Sigmoid colon (tissue), 7 donors: ENCODE measurements at places on chromosomes 6 and 20. TPM values are rescaled to one million over a fixed set of nuclear protein-coding genes. Genes with fewer than 3 reads are reported as not detected.
A peak's percentile ranks its signal among the peaks of the same experiment; 100 is the strongest.

The GRM1 gene
- total RNA-seq: not detected

GRCh38 chr6:9292975-9293374, 857.6 kb upstream of the SLC35B3 start:
- no peaks in the 10 kb centered on the region for H3K4me1 ChIP-seq
- no peak overlapping the region for H3K4me3 ChIP-seq
- H3K27me3 ChIP-seq: no peaks in the 10 kb centered on the region
- no peaks in the 10 kb centered on the region for H3K36me3 ChIP-seq
- DNase-seq: no peak
- H3K27ac ChIP-seq: no peak overlapping the region

The HLA-DQA2 gene
- 0.36 TPM for total RNA-seq

DNA sequence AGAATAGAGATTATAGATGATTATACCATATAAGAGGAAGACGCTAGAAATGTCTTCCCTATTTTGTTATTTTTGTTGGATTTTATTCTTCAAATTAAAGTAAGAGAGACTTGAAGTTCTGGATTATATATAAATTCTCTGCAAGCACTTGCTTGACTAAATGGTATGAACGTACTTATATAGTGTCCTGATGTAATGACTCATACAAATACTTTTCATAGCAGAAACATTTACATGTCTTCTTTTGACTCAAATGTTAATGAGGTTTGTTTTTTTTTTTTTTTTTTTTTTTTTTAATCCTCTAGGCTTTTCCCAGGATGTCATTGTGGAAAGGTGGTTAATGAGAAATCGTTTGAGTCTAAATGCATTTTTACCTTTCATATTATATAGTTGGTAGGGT, 55.0 kb downstream of the PDE7B start:
- no peak overlapping the region for H3K27ac ChIP-seq
- H3K27me3 ChIP-seq: no peaks in the 10 kb centered on the region
- peaks cover 12% of the 10 kb centered on the region for H3K4me1 ChIP-seq
- no peak for DNase-seq
- H3K36me3 ChIP-seq: no peaks in the 10 kb centered on the region
- H3K4me3 ChIP-seq: no peak overlapping the region

- no peaks in the 10 kb centered on the region for H3K27me3 ChIP-seq
- H3K27ac ChIP-seq: no peak overlapping the region
- no peaks in the 10 kb centered on the region for H3K4me1 ChIP-seq
- no peak for DNase-seq
- no peaks in the 10 kb centered on the region for H3K36me3 ChIP-seq
These were observed 668.2 kb downstream of the DOK5 start for GRCh38 chr20:55143601-55144000.

DNA sequence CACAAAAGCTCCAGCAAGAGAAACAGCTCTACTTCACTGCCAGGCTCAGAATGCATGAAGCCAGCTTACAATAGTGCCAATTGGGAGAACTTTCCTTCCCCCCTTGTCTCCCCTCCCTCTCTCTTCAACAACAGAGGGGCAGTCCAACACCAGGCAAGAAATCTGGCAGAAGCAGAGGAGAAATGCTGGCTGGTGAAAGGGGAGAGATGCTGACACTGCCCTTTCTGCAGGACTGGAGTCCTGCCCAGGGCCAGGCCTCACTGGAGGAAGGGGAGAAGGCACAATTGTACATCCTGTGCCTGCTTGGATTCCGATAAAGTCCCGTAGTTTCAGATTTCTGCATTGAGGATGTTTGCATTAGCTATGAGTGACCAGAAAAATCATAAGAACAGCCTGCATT, 148.6 kb downstream of the LRRC1 start:
- no peak overlapping the region for H3K27ac ChIP-seq
- H3K36me3 ChIP-seq: no peaks in the 10 kb centered on the region
- no peaks in the 10 kb centered on the region for H3K27me3 ChIP-seq
- no peaks in the 10 kb centered on the region for H3K4me1 ChIP-seq
- no peak for DNase-seq
- no peak overlapping the region for H3K4me3 ChIP-seq

The GATA5 gene
- total RNA-seq: not detected

DNA sequence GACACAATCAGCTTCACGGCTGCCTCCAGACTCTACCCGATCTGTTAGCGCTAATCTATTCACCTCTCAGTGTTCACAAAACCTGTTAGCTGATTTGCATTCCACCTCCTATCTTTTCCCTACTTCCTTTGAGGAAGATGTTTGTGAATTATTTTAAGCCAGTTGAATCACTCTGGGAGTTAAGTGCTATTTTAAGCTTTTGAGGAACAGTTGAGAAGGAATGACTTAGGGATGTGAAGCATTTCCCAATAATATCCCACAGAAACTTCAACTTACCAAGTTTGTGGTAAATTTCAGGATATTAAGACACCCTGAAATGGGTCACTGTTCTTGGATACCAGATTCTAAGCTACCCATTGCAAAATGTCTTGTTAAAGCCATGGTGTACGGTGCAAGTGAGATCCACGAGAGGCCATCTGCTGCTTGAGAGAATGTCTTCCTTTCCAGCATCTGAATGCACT, 145.2 kb upstream of the CITED2 start:
- H3K27me3 ChIP-seq: no peaks in the 10 kb centered on the region
- peaks cover 4% of the 10 kb centered on the region for H3K4me1 ChIP-seq
- no peaks in the 10 kb centered on the region for H3K36me3 ChIP-seq
- no peak overlapping the region for H3K4me3 ChIP-seq
- no peak for DNase-seq

The GLP1R gene
- total RNA-seq: 0.14 TPM

DNA sequence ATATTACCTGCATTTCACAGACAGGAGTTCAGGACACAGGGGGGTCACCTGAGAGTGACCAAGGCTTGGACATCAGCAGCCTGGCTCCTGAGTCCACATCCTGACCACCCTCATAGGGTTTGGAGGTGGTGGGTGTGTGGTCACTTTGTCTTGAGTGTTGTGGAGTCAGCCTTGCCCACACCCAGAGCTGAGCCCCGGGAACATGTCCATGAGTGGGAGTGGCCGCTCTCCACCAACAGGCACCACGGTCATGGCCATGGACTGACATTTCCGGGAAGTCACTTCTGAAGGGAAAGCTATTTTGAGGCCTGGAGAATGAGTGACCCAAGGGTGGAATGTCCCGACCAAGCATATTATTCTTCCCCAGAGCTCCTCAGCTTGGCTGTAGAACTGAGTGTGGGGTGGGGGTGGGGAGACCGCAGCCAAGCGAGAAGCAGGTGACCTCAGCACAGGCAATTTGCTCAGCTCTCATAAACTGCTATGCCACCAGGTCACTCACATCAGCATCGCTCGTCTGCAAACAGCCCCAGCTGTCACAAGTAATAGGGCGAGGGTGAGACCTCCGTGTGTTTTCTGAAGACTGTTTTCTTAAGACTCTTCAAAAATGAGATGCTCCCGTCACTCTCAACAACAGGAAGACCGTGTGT, 348.6 kb upstream of the CDH4 start:
- peaks cover 12% of the 10 kb centered on the region for H3K27me3 ChIP-seq
- H3K4me3 ChIP-seq: no peak overlapping the region
- H3K27ac ChIP-seq: no peak overlapping the region
- H3K36me3 ChIP-seq: no peaks in the 10 kb centered on the region
- DNase-seq: no peak

The TTK gene
- total RNA-seq: 0.54 TPM

DNA sequence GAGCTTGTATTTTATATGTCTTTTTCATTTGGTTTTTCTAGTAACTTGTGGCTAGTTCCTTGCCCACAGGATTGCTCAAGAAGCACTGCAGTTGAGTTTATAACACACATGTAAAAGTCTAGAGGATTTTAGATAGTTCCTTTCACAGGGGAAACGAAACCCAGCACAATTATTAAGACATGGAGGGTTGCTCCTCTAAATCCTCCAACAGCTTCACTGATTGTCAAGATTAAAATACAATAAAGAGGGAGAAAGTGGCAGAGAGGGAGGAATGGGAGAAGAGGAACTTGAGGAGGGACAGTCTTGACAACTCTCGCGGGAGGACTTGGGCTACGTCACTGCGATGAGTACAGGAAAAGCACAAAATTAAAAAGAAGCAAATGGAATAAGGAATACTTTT, 9.7 kb upstream of the TBC1D7 start:
- H3K4me3 ChIP-seq: no peak overlapping the region
- H3K27me3 ChIP-seq: no peaks in the 10 kb centered on the region
- no peaks in the 10 kb centered on the region for H3K36me3 ChIP-seq
- no peak for DNase-seq

The DSN1 gene
- 6.4 TPM for total RNA-seq

DNA sequence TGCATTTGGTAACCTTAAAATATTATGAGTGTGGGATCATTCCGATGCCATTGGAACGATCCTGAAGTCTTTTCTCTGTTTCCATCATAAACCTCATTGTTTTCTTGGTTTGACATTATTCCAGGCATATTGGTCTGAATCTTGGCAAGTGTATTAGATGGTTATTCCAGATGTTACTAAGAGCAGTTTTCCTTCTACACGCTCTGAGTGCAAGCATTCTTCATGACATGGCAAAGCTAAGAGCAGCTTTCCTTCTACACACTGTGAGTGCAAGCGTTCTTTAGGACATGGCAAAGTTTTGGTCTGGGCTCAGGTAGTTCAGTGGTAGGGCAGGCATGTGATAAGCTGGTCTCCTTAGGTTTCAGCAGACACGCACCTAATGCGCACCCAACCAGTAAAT, 53.0 kb downstream of the SMOC2 start:
- no peak overlapping the region for H3K4me3 ChIP-seq
- no peaks in the 10 kb centered on the region for H3K36me3 ChIP-seq
- DNase-seq: no peak

GRCh38 chr20:58330687-58331086, 21.2 kb downstream of the RAB22A start:
- DNase-seq: no peak
- no peaks in the 10 kb centered on the region for H3K36me3 ChIP-seq
- no peak overlapping the region for H3K4me3 ChIP-seq
- H3K27me3 ChIP-seq: no peaks in the 10 kb centered on the region
- H3K4me1 ChIP-seq: peaks cover 19% of the 10 kb centered on the region

- H3K27ac ChIP-seq: no peak overlapping the region
- no peak for DNase-seq
- H3K27me3 ChIP-seq: no peaks in the 10 kb centered on the region
- H3K36me3 ChIP-seq: no peaks in the 10 kb centered on the region
- no peak overlapping the region for H3K4me3 ChIP-seq
- peaks cover 6% of the 10 kb centered on the region for H3K4me1 ChIP-seq
These were observed 112.9 kb upstream of the RPS6KA2 start for GRCh38 chr6:166739976-166740318.

GRCh38 chr6:14066782-14067406, 50.7 kb upstream of the CD83 start:
- no peak for DNase-seq
- no peak overlapping the region for H3K27ac ChIP-seq
- no peaks in the 10 kb centered on the region for H3K27me3 ChIP-seq

DNA sequence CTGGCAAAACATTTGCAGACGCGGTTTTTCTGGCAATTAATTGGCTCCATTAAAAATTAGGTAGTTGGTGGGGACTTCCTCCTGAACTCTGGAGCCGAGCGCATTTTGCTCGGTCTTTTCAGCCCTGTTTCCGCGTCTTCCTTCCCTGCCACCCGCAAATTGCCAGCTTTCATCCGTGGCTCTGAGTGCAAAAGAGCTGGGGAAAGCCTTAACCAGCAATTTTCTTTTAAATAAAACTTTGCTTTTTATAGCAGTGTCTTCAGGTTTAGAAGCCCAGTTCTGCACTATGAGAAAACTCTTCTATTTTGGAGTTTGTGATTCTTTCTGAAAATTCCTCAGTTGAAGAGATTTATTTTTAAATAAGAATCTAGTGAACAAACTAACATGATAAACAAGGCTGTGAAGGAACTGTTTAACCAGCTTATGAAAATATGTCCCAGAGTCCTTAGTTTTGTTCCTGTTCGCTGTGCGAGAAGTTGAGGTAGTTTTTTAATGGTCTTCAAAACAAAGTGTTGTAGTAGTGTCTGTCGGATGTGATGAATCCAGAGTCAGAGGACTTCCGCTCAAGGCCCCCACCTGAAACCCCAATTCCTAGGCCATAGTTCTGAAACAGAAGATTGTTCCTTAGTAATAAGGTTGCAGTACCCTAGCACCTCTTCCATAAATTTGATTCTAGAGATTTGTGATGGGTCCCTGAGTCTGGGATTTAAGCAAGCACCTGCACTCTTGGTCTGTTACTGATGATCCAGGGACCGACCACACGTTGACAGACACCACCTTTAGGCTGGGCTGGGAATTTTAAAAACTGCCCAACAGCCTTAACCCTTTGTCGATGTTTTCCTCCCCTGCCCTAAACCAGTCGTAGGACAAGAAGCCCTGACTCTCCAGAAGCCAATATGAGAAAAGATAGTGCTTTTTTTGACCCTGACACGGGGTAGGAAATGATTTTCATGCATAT, 950 bp downstream of the KCTD20 start:
- peaks cover 41% of the 10 kb centered on the region for H3K4me1 ChIP-seq
- peak overlapping the region; percentile 97 for H3K27ac ChIP-seq
- peak overlapping the region; percentile 87 for H3K4me3 ChIP-seq
- H3K27me3 ChIP-seq: no peaks in the 10 kb centered on the region
- H3K36me3 ChIP-seq: no peaks in the 10 kb centered on the region

- no peak overlapping the region for H3K4me3 ChIP-seq
- H3K27me3 ChIP-seq: no peaks in the 10 kb centered on the region
- DNase-seq: no peak
- H3K27ac ChIP-seq: no peak overlapping the region
- H3K36me3 ChIP-seq: no peaks in the 10 kb centered on the region
These were observed 8.8 kb upstream of the CEP85L start for GRCh38 chr6:118660218-118660569.

DNA sequence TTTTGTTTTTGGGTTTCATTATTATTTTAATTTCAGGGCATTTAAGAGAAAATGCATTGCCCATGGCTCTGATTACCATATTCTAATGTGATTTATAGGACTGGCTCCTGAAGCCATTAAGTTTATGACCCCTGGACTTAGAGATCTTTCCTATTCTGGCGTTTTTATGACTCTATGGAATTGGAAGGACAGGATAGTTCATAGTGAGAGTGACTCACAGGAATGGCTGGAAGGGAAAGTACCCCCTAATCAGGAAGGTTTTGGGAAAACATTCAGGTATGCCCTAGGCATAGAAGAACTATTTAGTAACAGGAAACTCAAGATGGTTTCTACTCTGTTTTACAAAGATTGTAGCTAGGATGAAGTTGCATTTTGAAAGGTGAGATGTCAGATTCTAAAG, 108.6 kb upstream of the SLC2A12 start:
- H3K27me3 ChIP-seq: no peaks in the 10 kb centered on the region
- no peaks in the 10 kb centered on the region for H3K36me3 ChIP-seq
- no peak for DNase-seq
- H3K4me1 ChIP-seq: no peaks in the 10 kb centered on the region

- H3K27ac ChIP-seq: no peak overlapping the region
- no peak overlapping the region for H3K4me3 ChIP-seq
- H3K36me3 ChIP-seq: no peaks in the 10 kb centered on the region
- no peaks in the 10 kb centered on the region for H3K27me3 ChIP-seq
These were observed 13.1 kb downstream of the RAB23 start for GRCh38 chr6:57209030-57209429.

The BMP6 gene
- total RNA-seq: 1.5 TPM

The SLC22A2 gene
- 0.99 TPM for total RNA-seq

GRCh38 chr6:163296835-163297519, 117.5 kb upstream of the QKI start:
- DNase-seq: no peak
- no peak overlapping the region for H3K4me3 ChIP-seq
- H3K27me3 ChIP-seq: no peaks in the 10 kb centered on the region
- no peaks in the 10 kb centered on the region for H3K36me3 ChIP-seq

GRCh38 chr20:14378326-14378725, 40.9 kb upstream of the FLRT3 start:
- no peaks in the 10 kb centered on the region for H3K36me3 ChIP-seq
- H3K27me3 ChIP-seq: no peaks in the 10 kb centered on the region
- no peak overlapping the region for H3K27ac ChIP-seq
- no peak overlapping the region for H3K4me3 ChIP-seq
- DNase-seq: no peak
